ENCODE measurements at places on chromosomes 16 and 17. TPM values are rescaled to one million over a fixed set of nuclear protein-coding genes. Genes with fewer than 3 reads are reported as not detected.

- DNase-seq, result no peak
These were observed 108.9 kb upstream of the CIBAR2 start for GRCh38 chr16:85220964-85221731.

GRCh38 chr17:15649861-15650421, 30.4 kb upstream of the FBXW10B start:
- DNase-seq, result peak; percentile 73

DNA sequence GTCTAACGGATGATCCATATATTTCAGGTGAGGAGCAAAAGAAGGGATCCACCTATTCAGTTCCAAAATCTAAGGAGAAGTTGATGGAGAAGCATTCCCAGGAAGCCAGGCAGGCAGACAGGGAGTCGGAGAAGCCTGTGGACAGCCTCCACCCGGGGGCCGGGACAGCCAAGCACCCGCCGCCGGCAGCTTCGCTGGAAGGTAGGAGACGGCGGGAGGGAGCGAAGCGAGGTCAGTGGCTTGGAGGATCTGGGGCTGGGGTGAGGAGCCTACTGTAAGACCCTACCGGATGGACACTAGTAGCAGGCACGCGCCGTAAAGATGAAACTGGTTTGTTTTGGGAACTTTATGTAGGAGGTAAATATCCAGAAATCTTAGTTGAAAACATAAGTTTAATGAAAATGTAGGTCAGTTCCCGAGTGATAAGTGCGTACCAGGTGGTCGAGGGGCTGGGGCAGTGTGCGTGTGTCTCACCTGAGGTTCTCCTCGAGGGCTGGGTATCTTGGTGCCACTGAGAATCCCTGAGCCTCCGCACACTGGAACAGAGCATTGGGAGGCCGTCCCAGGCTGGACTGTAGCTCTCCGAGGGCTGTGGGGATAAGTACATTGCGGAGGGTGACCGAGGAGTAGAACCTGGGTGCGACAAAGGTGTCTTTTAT, 714 bp downstream of the SPATA33 start:
- DNase-seq, result peak; percentile 29

Gene TP53TG3F
- total RNA-seq, result not detected

Gene GRIN2A
- not detected for total RNA-seq

GRCh38 chr16:50643192-50643591, 37.9 kb downstream of the SNX20 start:
- DNase-seq, result no peak

Gene SLC6A2
- total RNA-seq, result not detected

- no peak for DNase-seq
These were observed 108.3 kb upstream of the GPR139 start for GRCh38 chr16:20181949-20182348.

Gene ZNF319
- total RNA-seq, result 1.5 TPM

Gene VAT1L
- not detected for total RNA-seq

Gene PCGF2
- total RNA-seq, result 18.9 TPM

- no peak for DNase-seq
These were observed 651.8 kb upstream of the GOT2 start for GRCh38 chr16:59385959-59386358.

DNA sequence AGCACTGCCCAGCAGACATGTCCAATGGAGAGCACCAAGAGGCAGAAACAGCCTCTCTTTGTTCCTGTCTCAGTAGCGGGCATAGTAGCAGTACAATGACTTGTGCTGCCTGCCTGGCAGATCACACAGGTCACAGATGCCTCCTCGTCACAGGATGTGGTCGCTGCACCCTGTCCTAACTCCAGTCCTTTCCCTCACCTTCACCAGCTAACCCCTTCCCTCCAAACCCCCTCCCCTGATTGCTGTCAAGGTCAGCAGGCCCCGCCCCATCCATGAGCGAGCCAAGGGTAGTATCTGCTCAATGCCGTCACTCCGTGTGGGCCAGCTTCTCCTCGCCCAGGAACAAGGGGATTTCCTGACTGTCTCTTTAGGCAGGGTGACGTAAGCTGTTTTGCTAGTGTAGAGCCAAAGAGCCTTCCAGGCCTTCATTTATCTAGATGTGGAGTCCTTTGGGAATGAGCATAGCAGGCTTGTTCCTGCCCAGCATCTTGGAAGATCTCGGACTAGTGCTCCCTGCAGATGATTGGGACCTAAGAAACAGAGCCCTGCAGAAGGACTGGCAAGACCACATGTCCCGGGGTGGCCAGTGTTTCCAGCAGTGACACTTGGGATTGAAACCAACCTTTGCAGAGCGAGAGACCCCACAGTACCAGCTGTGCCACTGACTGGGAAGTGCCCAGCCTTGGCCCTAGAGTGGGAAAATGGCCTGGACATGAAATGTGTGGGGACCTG, 75.9 kb upstream of the TNRC6C start:
- no peak for DNase-seq

GRCh38 chr16:81836279-81837054, 57.4 kb downstream of the PLCG2 start:
- no peak for DNase-seq

- DNase-seq, result no peak
These were observed 6.6 kb downstream of the SEZ6 start for GRCh38 chr17:28999206-28999605.

DNA sequence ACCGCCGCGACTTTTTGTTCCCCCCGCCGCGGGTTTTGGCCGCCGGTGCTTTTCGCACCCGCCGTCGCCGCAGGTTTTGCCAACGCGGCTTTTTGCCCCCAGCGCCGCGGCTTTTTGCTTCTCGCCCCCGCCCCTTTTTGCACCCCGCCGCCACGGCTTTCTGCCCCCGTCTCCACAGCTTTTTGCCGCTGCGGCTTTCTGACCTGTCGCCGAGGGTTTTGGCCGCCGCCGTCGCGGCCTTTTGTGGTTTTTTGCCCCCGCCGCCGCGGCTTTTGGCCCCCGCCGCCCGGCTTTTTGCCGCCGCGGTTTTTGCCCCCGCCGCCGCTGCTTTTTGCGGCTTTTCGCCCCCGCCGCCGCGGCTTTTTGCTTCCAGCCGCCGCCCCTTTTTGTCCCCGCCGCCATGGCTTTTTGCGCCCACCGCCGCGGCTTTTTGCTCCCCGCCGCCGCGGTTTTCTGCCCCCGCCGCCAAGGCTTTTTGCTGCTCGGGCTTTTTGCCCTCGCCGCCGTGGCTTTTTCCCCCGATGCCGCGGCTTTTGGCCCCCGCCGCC, 151.1 kb downstream of the KCNJ18 start:
- DNase-seq, result no peak

DNA sequence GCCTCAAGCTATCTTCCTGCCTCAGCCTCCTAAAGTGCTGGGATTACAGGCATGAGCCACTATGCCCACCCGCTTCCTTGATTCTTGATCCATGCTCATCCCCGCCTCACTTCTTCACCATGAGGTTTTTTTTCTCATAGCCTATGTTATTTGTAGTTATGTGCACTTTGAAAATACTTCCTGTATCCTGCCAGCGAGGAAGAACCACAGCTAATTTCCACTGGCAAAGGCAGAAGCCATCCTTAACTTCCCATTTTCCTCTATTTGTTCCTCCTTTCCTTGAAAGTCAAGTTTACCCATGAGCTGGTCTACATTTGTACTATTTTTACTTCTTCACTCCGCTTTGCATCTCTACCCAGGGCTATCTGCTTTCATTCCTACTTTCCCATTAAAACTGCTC, 189.7 kb upstream of the ZFHX3 start:
- no peak for DNase-seq

DNA sequence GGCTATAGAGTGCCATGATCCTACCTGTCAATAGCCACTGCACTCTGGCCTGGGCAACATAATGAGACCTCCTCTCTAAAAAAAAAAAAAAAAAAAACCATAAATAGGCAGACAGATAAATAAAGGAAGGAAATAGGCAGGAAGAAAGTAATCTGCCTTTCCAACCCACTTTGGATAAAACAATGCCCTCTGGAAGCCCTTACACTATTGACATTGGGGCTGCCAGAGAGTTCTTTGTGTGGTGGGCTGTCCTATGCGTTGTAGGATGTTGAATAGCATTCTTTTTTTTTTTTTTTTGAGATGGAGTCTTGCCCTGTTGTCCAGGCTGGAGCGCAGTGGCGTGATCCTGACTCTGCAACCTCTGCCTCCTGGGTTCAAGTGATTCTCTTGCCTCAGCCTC, 7.2 kb upstream of the RFWD3 start:
- no peak for DNase-seq
